ENCODE measurements at places on chromosomes 5 and 9. TPM values are rescaled to one million over a fixed set of nuclear protein-coding genes. Genes with fewer than 3 reads are reported as not detected.
A peak's percentile ranks its signal among the peaks of the same experiment; 100 is the strongest.

DNA sequence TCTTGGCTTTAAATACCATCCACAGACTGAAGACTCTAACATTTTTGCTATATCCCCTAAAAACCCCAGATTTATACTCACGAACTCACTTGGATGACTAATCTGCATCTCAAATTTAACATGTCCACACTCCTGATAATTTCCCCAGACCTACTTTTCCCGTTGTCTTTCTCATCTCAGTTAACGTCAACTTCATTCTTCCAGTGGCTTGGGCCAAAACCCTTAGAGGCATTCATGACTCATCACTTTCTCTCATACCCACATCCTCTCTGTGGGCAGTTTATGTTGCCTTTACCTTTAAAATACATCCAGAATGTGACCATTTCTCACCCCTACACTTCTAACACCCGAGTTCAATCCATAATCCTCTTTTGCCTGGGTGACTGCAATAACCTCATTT is 96.7 kb downstream of the EDIL3 start:
- no peak overlapping the region for H3K4me3 ChIP-seq
- H3K27me3 ChIP-seq: no peaks in the 10 kb centered on the region
- H3K4me1 ChIP-seq: no peaks in the 10 kb centered on the region
- DNase-seq: no peak
- H3K36me3 ChIP-seq: no peaks in the 10 kb centered on the region

DNA sequence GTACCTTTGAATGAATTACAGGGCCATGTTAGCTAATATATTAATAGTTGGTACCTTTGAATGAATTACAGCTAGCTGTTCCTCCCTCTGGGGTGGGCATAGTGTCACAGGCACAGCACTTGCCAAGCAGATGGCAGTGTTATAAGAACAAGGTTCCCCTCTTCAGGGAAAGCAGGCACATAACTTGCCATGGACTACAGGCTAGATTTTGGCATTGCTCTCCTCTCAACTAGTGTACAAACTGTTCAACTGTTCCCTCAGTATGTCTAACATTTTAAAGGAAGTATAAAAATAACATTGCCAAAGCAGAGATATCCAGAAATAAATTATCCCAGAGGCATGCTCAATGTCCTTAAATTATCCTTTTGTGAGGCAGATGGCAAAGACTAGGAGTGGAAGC is 33.7 kb downstream of the ABITRAM start:
- H3K27ac ChIP-seq: no peak overlapping the region
- H3K36me3 ChIP-seq: no peaks in the 10 kb centered on the region
- no peak overlapping the region for H3K4me3 ChIP-seq
- no peaks in the 10 kb centered on the region for H3K27me3 ChIP-seq

DUSP1 gene
- total RNA-seq: 257 TPM

- H3K4me3 ChIP-seq: no peak overlapping the region
- no peaks in the 10 kb centered on the region for H3K36me3 ChIP-seq
- H3K27ac ChIP-seq: no peak overlapping the region
- no peak for DNase-seq
- no peaks in the 10 kb centered on the region for H3K4me1 ChIP-seq
Measured at GRCh38 chr9:5375091-5375490, 35.4 kb upstream of the RLN1 start.

- no peaks in the 10 kb centered on the region for H3K36me3 ChIP-seq
- H3K27me3 ChIP-seq: peaks cover 3% of the 10 kb centered on the region
- no peak overlapping the region for H3K4me3 ChIP-seq
- no peak overlapping the region for H3K27ac ChIP-seq
- DNase-seq: no peak
Measured at GRCh38 chr9:126681336-126681735, 67.6 kb downstream of the LMX1B start.

GRCh38 chr5:149935431-149935901 is 9.1 kb downstream of the PDE6A start:
- H3K4me1 ChIP-seq: peaks cover 21% of the 10 kb centered on the region
- H3K27me3 ChIP-seq: no peaks in the 10 kb centered on the region
- H3K27ac ChIP-seq: peak overlapping the region; percentile 86
- DNase-seq: no peak

GRCh38 chr5:33244441-33245150 is 196.2 kb upstream of the TARS1 start:
- no peak for DNase-seq
- no peaks in the 10 kb centered on the region for H3K36me3 ChIP-seq

- H3K27me3 ChIP-seq: no peaks in the 10 kb centered on the region
- no peak overlapping the region for H3K27ac ChIP-seq
- no peaks in the 10 kb centered on the region for H3K36me3 ChIP-seq
- H3K4me1 ChIP-seq: no peaks in the 10 kb centered on the region
- H3K4me3 ChIP-seq: no peak overlapping the region
Measured at GRCh38 chr9:99680191-99680590, 141.5 kb upstream of the NR4A3 start.

PCDHB13 gene
- total RNA-seq: 2.0 TPM

IFNB1 gene
- total RNA-seq: not detected

SAPCD2 gene
- total RNA-seq: 14.7 TPM

GRCh38 chr9:119802621-119803020 is 433.4 kb upstream of the BRINP1 start:
- no peak overlapping the region for H3K4me3 ChIP-seq
- H3K27ac ChIP-seq: no peak overlapping the region
- H3K4me1 ChIP-seq: peaks cover 3% of the 10 kb centered on the region
- no peaks in the 10 kb centered on the region for H3K27me3 ChIP-seq
- no peaks in the 10 kb centered on the region for H3K36me3 ChIP-seq

GRCh38 chr9:82783045-82783444 is 279.9 kb downstream of the RASEF start:
- no peak for DNase-seq
- H3K4me1 ChIP-seq: no peaks in the 10 kb centered on the region
- H3K36me3 ChIP-seq: no peaks in the 10 kb centered on the region
- no peak overlapping the region for H3K27ac ChIP-seq
- no peak overlapping the region for H3K4me3 ChIP-seq

- H3K4me3 ChIP-seq: no peak overlapping the region
- no peak for DNase-seq
- no peak overlapping the region for H3K27ac ChIP-seq
- peaks cover 32% of the 10 kb centered on the region for H3K36me3 ChIP-seq
- H3K4me1 ChIP-seq: peaks cover 72% of the 10 kb centered on the region
Measured at GRCh38 chr5:150649108-150650020, 8.9 kb downstream of the SYNPO start.

NREP gene
- 6.7 TPM for total RNA-seq

QRFP gene
- not detected for total RNA-seq

DNA sequence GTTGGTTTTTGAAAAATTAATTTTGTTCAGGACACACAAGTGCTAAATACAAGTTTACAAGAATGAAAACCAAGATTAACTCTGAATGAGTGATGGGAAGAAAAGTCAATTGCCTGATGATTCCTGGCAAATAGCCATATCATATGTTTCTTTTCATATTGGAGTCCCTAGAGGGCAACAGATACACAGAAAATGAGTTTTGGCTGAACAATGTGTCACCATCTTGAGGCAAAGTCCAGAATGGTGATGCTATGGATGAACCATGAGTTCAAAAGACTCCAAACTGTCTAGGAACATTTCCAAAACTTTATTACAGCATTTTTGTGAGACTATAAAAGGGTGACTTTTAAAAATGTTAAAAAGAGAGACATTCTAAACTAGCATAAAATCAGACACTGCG is 382.9 kb downstream of the TMEM161B start:
- H3K36me3 ChIP-seq: no peaks in the 10 kb centered on the region
- no peak overlapping the region for H3K27ac ChIP-seq
- DNase-seq: no peak
- no peak overlapping the region for H3K4me3 ChIP-seq
- no peaks in the 10 kb centered on the region for H3K27me3 ChIP-seq

GRCh38 chr5:176736301-176736930 is 73.9 kb upstream of the UNC5A start:
- no peaks in the 10 kb centered on the region for H3K4me1 ChIP-seq
- H3K27me3 ChIP-seq: no peaks in the 10 kb centered on the region
- H3K36me3 ChIP-seq: no peaks in the 10 kb centered on the region
- no peak overlapping the region for H3K27ac ChIP-seq

- no peaks in the 10 kb centered on the region for H3K4me1 ChIP-seq
- H3K27me3 ChIP-seq: no peaks in the 10 kb centered on the region
- no peak overlapping the region for H3K4me3 ChIP-seq
- DNase-seq: no peak
- no peak overlapping the region for H3K27ac ChIP-seq
Measured at GRCh38 chr5:155783791-155784190, 543.2 kb upstream of the SGCD start.

PIP5K1B gene
- total RNA-seq: 0.56 TPM

- DNase-seq: no peak
- no peaks in the 10 kb centered on the region for H3K36me3 ChIP-seq
- H3K4me1 ChIP-seq: peaks cover 5% of the 10 kb centered on the region
Measured at GRCh38 chr5:138743484-138743883, 9.7 kb upstream of the CTNNA1 start.

GRCh38 chr5:4511996-4512656 is 628.0 kb upstream of the ADAMTS16 start:
- no peak overlapping the region for H3K27ac ChIP-seq
- H3K4me1 ChIP-seq: no peaks in the 10 kb centered on the region

ABO gene
- 10.6 TPM for total RNA-seq

GRCh38 chr5:53416144-53416738 is 64.2 kb upstream of the FST start:
- H3K36me3 ChIP-seq: no peaks in the 10 kb centered on the region
- no peak for DNase-seq
- no peaks in the 10 kb centered on the region for H3K4me1 ChIP-seq
- no peak overlapping the region for H3K27ac ChIP-seq

SHOC1 gene
- 5.8 TPM for total RNA-seq

GRCh38 chr5:37871023-37871815 is 31.4 kb upstream of the GDNF start:
- no peaks in the 10 kb centered on the region for H3K36me3 ChIP-seq
- no peak overlapping the region for H3K4me3 ChIP-seq
- no peak for DNase-seq
- no peaks in the 10 kb centered on the region for H3K27me3 ChIP-seq
- H3K27ac ChIP-seq: no peak overlapping the region

DNA sequence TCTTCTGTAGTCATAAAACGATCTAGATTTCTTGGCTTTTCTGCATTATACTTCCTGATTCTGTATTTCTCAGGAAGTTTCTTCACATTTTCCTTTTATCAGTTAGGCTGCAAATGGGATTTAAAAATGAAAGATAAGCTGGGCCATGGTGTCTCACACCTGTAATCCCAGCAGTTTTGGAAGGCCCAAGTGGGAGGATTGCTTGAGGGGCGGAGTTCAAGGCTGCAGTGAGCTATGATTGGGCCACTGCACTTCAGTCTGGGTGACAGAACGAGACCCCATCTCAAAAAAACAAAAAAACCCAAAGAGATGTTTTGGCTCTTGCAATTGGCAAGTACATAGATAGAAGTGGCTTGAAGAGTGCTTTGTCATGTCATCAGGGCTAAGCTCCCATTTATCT is 26.2 kb upstream of the APC start:
- DNase-seq: no peak
- H3K27ac ChIP-seq: no peak overlapping the region
- H3K27me3 ChIP-seq: no peaks in the 10 kb centered on the region
- H3K36me3 ChIP-seq: no peaks in the 10 kb centered on the region

CBY3 gene
- total RNA-seq: not detected

DNA sequence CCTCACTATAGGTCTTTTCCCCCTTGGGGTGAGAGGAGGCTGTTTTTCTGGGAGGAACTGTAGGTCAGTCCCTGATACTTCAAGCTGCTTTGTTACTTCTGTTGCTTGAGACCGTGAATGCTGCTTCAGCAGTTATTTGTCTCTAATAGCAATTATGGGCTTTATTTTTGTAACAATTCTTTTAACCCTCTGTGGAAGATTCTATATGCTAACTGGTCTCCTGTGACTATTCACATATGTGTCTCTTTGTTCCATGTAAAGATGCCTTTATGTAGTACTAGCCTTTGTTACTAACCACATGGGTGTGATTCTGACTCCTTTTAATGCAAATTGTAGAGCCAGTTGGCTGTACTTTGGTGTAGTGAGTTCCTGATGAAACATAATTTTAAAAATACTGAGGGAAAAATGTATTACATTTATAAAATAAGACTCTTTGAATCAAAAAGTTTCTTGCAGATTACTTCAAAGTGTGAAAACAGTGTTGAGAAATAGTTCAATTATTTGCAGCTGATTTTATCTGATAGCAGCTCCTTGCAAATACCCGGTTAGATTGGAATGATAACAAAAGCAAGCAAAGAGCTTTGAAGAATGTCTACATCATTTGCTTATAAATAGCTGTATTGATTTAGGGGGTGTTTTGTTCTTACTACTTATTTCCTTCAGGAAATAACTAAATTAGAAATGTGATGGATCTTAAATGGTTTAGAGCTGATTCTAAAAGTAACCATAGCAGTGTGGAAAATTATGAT is 46.6 kb downstream of the ANGPTL2 start:
- no peak overlapping the region for H3K27ac ChIP-seq
- H3K36me3 ChIP-seq: no peaks in the 10 kb centered on the region
- DNase-seq: no peak
- peaks cover 4% of the 10 kb centered on the region for H3K4me1 ChIP-seq

GRCh38 chr9:77883846-77884771 is 147.5 kb downstream of the GNAQ start:
- H3K36me3 ChIP-seq: no peaks in the 10 kb centered on the region
- H3K27ac ChIP-seq: no peak overlapping the region
- H3K27me3 ChIP-seq: no peaks in the 10 kb centered on the region
- peaks cover 13% of the 10 kb centered on the region for H3K4me1 ChIP-seq
- no peak overlapping the region for H3K4me3 ChIP-seq

DNA sequence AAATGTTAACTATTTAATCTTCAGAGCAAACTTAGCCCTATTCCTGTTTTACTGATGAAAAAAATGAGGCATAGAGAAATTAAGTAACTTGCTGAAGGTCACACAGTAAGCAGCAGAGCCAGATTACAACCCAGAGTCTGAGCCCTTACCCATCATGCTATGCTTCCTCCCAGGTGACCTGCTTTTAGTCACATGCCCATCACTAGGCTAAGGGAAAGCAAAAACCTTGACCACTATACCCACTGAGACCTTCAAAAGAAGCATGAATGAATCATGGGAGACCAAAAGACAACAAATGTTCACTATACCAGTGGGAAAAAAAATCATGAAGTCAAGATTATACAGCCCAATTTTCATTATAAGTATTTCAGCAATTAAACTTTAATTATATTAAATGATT is 5.3 kb upstream of the HAUS6 start:
- no peaks in the 10 kb centered on the region for H3K36me3 ChIP-seq
- no peaks in the 10 kb centered on the region for H3K27me3 ChIP-seq
- H3K4me1 ChIP-seq: no peaks in the 10 kb centered on the region
- no peak overlapping the region for H3K27ac ChIP-seq
- no peak overlapping the region for H3K4me3 ChIP-seq
- no peak for DNase-seq

- no peaks in the 10 kb centered on the region for H3K27me3 ChIP-seq
- no peaks in the 10 kb centered on the region for H3K36me3 ChIP-seq
- peak overlapping the region; percentile 83 for H3K4me3 ChIP-seq
- no peak for DNase-seq
Measured at GRCh38 chr9:128552744-128553440, 505 bp downstream of the SPTAN1 start.

SLC34A3 gene
- not detected for total RNA-seq

NXNL2 gene
- total RNA-seq: not detected

DNA sequence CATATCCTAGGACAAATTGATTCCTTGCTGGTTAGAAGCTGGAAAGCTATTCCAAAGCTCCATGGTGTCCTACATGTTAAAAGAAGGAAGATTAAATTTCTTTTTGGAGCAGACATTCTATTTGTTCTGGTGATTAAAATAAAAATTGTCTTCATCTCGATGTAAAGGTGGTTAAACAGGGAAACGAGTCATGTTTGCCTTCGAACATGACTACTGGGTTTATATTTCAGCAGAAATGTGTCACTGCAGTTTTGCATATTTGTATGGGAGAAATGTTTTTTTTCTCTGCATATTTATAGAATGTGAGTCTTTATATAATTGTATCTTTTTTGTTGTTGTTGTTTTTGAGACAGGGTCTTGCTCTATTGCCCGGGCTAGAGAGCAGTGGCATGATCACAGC is 36.4 kb downstream of the ADAMTS12 start:
- H3K4me1 ChIP-seq: peaks cover 15% of the 10 kb centered on the region
- H3K4me3 ChIP-seq: no peak overlapping the region
- H3K36me3 ChIP-seq: no peaks in the 10 kb centered on the region
- DNase-seq: no peak

OR1J2 gene
- total RNA-seq: not detected
